GM04503 (cell line): ENCODE measurements at places on chromosomes 7 and 10.

GRCh38 chr7:57427594-57427993 is 22.4 kb upstream of the ZNF716 start:
- no peak for DNase-seq

DNA sequence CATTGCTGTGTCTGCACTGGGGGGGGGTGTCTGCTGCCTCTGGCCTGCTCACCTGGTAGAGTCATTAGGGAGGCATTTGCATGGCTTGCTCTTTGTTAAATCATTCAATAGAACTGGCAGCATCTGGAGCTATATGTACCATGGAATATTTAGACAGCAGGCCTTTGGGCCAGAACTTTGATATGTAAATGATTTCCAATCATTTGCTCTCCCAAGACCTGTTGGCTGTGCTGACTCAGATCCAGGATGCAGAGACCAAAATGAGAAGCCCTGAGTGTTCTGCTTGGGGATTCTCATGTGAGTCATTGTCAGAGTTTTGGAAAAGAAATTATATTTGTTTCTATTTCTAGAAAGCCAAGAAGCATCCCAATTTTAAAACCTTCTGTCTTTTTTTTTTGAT is 257.6 kb upstream of the IGFBP3 start:
- no peak for DNase-seq

DNA sequence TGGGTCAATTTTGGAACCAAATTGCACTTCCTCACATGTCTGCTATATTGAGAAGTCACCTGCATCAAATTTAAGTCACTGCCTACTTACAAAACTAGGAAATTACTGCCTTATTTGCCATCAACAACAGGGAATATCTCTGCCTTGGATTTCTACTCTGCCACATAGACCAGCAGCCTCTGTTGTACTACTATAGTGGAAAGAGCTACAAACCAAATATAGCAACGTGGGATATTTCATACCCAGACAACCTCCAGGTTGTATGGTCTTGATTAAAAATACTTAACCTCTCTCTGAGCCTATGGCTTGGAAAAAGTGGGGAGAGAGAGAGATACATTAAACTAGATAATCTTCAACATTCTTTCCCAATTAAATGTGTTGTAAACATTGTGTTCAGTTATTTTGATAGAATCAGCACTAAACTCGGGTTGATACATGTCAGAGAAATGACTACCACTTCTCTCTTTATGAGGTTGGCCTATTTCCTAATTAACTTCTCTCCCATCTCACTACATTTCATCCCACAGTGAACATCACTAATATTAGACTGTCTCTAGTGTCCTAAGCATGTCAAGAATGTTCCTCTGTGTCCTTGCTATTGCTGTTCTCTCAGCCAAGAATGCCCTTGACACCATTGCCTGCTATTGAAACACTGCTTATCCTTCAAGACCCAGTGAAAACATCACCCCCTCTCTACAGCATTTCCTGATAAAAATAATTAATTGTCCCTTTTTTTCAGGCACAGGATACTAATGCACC is 421.2 kb downstream of the IPMK start:
- DNase-seq, result no peak

- DNase-seq, result no peak
These were observed 511.0 kb upstream of the COBL start for GRCh38 chr7:51827631-51828030.

DNA sequence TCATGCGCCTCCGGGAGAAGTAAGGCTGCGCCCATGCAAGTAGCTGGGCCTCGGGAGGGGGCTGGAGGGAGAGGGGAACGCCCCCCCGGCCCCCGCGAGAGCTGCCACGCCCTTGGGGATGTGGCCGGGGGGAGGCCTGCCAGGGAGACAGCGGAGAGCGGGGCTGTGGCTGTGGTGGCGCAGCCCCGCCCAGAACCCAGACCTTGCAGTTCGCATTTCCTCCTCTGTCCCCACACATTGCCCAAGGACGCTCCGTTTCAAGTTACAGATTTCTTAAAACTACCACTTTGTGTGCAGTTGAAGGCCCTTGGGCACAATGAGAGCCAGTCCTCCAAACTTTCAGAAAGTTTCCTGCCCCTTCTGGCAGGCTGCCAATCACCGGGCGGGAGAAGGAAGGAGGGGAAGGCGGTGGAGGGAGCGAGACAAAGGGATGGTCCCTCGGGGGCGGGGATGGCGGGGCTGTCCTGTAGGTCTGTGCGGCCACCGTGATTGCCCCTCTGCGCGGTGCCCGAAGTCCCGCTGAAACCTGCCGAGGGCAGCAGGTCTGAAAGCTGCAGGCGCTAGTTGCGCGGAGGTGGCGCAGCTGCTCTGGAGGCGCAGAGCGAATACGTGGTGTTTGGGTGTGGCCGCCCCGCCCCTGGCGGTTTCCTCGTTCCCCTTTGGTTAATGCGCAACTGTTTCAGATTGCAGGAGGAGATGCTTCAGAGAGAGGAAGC is 2.1 kb downstream of the VIM start:
- no peak for DNase-seq

- no peak for DNase-seq
These were observed 1.8 kb downstream of the FUOM start for GRCh38 chr10:133355991-133356390.

DNA sequence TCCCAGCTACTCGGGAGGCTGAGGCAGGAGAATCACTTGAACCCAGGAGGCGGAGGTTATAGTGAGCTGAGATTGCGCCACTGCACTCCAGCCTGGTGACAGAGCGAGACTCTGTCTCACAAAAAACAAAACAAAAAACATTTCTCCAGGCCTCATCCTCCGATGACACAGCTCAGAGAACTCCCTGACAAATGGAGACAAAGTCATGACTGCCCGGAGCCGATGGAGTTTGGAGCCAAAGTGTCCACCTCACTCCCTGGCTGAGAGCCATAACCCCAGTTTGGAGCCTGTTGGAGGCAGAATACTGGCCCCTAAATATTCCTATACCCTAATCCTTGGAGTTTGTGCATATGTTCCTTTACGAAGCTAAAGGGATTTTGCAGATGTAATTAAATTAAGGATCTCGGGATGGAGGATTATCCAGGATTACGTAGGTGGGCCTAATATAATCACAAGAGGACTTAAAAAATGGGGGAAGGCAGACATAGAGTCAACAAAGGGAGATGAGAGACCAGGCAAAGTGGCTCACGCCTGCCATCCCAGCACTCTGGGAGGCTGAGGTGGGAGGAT is 22.7 kb downstream of the SSC4D start:
- peak; percentile 50 for DNase-seq

GRCh38 chr10:96618653-96619052 is 31.8 kb upstream of the TM9SF3 start:
- no peak for DNase-seq
